ENCODE measurements at places on chromosomes 4 and X.
A peak's percentile ranks its signal among the peaks of the same experiment; 100 is the strongest.

DNA sequence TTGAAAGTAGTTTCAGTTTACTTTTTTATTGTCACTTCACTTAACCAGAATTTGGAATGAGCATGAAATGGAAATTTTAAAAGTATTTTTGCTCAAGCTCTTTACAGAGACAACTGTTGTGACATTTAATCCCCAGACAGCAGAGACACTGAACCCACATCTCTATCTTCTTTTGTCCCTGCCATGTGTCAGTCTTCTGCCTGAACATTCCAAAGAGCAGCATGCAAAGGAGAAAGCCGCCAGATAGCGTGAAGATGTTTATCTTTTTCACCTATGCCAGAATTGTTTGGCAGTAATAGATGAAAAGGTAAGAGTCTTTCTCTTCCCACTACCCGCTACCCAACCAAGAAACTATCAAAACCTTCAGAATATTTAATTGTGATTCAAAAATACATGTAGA, 46.8 kb downstream of the NDNF start:
- no peak for DNase-seq

DNA sequence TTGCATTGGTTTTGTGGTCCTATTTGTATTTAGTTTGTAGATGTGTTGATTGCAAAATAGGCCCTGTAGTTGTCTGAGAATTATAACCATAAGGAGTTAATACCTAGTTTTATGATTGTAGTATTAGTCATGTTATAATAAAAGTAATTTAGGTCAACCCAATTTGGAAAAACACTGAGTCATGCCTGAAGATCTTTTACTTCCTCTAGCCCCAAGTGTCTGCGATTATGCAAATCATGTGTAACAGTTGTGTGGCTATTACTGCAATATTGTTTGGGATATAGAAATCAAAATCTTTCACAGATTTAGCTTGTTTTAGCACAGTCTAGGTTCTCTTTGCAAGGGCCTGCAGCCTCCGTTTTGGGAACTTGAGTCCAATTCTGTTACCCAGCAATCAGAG, 12.6 kb downstream of the SRD5A3 start:
- peak; percentile 65 for DNase-seq

DNA sequence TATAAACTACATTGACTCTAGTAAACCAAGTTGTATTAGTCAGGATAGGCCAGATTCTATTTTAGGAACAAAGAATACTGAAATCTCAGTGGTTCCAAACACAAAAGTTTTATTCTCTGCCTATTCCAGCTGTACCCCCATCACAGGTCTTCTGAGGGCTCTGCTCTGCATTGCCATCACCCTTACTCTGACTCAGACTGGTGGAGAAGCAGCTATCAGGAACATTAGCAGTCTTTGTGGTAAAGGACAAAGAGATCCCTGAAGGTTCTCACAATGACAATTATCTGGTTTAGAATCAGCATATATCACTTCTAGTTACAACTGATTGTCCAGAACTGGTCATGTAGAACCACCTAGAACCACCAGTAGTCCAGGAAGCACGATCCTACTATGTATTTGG, 251.1 kb downstream of the GLUD2 start:
- DNase-seq = no peak

DNA sequence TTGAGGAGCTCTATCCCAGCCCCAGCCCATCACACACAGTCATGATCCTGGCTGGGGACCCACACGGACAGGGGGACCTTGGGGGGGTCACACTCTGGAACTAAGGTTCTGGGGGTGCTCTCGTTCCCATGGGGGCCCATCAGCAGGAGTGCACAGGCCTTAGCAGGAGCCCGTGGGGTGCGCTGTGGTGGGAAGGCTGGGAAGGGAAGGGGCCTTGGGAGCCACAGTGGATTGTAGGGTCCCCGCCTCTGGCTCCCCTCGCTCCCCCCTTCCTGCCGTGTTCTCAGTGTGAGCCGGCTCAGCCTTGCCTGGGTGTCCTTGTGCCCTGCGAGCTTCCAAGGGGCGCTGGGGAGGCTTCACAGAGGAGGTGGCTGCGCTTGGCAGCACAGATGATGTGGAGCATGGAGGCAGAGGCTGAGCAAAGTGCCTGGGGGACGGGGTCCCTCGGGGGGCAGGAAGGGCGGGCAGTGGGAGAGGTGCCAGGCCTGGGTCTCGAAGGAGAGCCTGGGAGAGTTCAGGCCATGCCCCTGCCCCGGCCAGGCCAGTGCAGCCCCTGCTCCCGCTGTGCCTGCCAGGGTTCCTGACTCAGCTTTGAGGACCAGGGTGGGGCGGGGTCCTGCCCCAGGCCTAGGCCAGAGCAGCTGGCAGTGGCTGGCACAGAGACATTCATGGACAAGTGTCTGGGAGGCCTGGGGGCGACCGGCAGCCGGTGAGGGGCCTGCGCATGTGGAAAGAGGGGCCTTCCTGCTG, 5.5 kb upstream of the HGFAC start:
- DNase-seq = no peak

Measured in mesenchymal stem cell (in vitro differentiated cells and primary cell).